ENCODE measurements at places on chromosomes 7 and 10.

DNA sequence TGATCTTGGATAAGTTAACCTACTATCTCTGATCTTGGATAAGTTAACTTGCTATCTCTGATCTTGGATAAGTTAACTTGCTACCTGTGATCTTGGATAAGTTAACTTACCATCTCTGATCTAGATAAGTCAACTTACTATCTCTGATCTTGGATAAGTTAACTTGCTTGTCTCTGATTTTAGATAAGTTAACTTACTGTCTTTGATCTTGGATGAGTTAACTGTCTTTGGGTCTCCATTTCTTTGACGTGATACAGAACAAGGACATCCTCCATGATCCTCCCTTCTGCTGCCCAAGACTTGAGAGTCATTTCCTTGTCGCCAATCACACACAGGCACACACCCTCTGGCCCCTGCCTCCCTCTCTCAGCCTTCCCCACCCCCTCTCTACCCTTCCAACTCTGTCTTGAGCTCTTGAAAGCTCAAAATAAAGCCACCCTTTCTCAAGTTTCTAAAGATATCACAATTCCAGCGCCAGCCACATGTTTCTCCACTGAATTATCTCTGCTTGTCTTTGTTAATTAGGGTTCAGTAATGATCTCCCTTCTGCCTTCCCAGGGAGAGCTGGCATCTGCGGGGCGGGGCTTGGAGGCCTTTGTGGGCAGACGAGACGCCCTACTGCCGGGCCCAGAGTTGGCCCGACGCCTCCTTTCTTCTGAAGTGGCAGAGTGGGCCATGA is 85.1 kb upstream of the GTF2I start:
- DNase-seq: no peak

DNA sequence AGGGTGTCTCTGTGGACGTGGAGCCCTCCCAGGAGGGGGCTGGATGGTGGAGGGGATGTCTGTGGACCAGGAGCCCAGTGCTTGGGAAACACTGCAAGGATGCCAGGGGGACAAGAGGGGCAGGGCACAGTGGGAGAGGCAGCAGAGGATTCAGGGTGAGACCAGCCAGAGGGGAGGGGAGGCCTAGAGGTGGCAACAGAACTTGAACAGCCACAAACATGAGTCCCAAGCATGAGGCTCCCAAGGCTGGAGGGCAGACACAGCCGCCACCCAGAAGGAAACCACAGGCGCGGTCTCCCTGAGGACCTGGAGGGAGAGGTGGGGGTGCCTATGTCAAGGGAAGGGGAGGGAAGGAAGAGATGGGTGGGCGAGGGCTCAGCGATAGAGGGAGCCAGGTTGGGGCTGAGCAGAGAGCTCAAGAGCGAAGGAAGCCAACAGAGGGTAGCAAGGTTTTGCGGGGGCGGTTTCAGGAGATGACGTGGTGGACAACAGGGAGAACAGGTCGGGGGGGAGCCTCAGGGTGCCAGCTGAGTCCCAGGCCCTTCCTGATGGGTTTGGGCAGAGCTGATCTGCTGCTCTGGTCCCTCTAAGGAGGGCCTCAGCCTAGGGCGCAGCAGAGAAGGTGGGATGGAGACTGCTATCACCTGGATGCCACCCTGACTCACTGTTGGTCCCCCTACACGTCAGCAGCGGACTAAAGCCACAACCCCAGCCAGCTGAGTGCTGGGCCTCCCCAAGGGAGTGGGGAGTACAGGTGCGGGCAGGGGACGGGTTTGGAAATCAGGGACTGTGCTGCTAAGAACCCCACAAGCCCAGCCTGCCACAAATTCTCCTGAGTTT is 6.7 kb upstream of the PILRA start:
- DNase-seq: no peak

DNA sequence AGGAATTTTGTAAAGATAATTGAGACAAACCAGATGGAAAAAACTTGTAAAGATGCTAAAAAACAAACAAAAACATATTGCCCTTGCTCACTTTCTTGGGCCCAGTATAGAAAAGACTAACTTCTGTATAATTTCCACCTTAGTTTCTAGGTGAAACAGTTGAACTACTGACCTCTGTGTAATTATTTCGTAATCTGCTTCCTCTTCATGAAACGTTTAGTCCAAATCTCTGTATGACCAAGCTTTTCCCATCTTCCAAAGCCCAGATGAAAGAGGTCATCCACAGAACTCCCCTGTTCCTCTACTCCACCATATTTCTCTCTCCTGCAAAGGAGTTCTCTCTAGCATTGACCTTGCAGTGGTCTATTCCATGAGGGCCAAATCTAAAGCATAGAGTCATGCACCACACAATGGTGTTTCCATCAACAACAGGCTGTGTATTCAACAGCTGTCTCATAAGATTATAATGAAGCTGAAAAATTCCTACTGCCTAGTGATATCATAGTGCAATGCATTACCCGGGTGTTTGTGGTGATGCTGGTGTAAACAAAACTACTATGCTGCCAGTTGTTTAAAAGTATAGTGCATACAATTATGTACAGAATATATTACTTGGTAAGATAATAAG is 647.6 kb downstream of the TNS3 start:
- DNase-seq: no peak

- DNase-seq: no peak
Measured at GRCh38 chr7:17940951-17941431, 697 bp upstream of the SNX13 start.

DNA sequence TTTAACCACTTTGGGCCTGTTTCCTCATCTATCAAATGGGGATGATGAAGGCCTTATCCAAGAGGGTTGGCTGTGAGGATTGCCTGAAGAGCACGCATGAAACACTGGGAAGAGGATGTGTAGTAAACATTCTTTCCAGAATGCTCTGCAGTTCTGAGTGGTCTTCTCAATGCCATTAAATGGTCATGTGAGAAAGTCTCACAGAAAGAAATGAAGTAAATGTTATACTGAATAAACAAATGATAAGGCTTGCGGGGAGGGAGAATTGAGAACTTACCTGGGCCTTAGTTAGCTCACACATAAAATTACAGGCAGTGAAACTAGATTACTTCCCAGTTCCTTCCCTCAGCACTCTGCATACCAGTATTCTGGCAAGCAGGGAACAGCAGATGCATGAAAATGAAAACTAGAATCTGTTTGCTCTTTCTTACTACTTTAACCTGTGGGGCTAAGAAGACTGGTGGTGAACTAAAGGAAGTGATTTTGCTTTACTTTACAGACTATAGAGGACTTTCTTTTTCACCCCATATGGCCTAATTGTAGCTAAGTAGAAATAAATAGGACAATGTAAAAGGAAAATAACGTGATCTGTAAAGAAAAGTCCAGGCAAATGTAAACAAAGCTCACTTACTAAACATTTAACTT is 135.3 kb upstream of the CCDC6 start:
- DNase-seq: no peak

DNA sequence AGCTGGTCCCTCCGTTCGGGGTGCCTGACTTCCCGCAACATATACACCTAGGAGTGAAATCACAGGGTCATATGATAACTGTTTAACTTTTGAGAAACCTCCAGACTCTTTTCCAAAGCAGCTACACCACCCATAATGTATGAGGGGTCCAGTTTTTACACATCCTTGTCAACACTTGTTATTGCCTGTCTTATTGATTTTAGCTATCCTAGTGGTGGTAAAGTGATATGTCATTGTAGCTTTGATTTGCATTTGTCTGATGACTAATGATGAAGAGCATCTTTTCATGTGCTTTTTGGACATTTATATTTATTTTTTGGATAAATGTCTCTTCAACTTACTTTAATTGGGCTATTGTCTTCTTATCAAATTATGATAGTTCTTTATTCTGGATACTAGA is 29.0 kb downstream of the SND1 start:
- DNase-seq: no peak

DNA sequence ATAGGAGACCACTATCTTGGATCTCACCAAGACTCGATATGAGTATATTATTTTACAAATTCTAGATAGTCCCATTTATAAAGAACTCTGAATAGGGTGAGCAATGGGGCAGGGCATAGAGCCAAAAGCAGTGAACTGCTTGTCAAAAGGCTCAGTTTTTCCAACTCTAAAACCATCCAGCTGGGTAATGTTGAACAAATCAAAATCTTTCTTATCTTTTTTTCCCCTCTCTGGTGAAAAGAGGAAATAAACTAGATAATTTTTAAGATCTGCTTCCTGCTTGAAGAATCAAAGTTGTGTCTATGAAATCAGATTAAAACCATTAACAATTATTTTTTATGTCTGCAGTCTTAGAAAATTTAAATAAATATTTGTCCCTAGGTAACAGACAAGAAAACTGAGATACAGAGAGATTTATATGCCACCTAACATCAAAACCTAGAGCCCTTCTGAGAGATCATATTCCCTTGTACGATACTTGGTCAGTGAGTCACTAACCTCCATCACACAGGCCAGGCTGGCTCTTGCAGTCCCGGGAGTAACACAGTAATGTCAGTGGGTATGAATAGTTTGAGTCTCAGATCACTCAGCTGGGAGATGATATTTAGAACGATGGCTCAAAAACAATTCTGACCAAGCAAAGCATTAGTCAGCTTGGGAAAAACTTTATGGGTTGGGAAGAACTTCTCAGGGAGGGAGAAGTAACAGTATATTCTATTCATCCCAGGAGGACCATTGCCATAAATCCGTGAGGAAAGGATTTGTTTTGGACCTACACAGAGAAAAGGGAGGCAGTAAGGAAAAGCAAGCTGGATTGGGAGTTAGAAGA is 178.8 kb downstream of the REEP3 start:
- peak; percentile 66 for DNase-seq

GRCh38 chr10:95739056-95739455 is 16.9 kb upstream of the ENTPD1 start:
- DNase-seq: no peak

GRCh38 chr10:51168086-51168815 is 94.0 kb downstream of the PRKG1 start:
- DNase-seq: no peak

DNA sequence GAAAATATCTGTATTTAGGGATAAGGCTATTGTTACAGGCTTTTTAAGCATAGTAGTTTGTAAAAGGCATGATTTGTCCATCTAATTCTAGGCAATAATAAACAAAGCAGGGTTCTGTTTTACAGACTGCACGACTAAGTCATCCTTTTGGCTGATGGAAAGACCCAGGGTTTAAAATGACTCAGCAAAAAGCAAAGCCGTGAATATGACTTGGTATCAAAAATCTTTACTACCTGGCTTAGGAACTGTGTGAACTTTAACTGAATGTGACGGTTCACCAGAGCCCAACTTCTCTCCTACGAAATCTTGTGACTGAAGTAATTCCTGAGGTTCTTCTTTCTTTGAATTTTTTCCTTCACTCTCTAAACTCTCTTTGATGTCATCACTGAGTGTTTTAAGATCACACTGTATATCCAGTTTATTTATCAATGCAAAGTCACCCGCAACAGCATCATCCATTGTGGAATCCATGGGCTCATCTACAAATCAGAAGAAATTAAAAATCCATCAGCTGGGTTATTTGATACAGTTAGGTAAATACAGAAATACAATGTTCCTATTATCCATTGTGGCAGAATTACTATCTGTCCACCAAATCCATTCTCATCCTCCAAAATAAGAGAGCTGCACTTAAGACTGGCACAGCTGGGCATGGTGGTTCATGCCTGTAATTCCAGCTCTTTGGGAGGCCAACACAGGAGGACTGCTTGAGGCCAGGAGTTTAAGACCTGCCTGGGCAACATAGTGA is 17.0 kb downstream of the ATE1 start:
- DNase-seq: peak; percentile 34

- DNase-seq: peak; percentile 22
Measured at GRCh38 chr7:18693406-18693805, 197.9 kb downstream of the HDAC9 start.

GRCh38 chr10:84846658-84847316 is 518.4 kb downstream of the CCSER2 start:
- no peak for DNase-seq

DNA sequence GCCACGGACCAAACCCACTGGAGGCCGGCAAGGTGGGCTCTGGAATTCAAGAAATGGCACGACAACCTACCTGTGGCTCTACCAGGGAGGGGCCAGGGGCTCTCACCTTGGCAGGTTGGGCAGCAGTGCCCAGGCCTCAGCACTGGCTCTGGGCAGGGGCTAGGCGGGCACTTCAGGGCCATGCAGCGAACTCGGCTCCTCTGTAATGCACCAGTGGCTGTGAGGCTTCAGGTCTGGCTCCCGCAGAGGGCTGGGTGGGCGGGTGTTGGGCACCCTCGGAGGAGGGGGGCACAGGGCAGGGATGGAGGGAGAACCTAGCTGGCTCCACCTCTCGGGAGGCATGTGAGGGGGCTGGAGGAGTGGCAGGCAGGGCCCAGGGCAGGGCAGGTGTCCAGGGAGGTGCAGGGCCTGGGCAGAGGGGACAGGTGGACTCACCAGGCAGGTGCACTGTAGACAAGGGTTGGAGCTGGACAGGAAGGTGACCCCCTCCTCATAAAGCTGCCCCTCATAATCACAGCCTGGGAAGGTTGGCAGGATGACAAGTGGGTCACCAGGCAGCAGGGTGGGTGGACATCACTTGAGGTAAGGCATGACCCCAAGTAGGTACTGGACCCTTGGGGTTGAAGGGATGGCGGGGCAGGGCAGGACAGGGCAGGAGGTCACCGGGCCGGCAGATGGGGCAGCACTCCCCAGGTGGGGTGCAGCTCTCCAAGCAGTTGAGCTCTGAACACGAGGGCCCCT is 6.7 kb downstream of the KCP start:
- DNase-seq: no peak

- DNase-seq: no peak
Measured at GRCh38 chr7:67493366-67493765, 496.7 kb downstream of the TYW1 start.

DNA sequence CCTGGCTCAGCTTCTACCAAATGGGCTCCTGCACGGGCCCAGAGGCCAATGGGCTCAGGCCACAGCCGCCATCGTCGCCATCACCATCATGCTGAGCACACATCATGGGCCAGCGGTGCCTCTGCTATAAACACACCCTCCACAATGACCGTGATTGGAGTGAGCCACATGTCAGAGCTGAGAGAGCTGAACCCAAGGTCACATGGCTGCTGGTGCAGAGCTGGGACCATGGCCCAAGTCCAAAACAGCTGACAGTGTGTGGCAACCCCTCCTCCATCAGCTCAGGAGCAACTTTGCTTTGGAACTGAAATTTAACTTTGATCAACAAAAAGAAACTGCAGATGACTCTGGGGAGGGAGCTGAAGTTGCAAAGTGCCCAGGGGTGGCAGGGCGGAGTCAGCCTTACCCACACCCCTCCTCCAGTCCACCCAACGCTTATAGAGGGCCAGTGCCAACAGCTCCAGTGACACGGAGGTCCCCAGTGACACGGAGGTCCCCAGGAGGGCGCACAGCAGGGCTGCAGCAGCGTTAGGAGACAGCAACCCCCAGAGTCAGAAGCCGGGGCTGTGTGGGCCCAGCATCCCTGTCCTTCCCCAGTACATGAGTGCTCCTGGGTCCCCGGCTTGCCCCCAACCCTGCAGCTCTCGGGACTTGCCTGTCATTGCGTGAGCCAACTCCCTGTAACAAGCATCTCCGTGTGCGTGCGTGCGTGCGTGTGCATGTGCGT is 249.6 kb downstream of the ELFN1 start:
- DNase-seq: peak; percentile 60

DNA sequence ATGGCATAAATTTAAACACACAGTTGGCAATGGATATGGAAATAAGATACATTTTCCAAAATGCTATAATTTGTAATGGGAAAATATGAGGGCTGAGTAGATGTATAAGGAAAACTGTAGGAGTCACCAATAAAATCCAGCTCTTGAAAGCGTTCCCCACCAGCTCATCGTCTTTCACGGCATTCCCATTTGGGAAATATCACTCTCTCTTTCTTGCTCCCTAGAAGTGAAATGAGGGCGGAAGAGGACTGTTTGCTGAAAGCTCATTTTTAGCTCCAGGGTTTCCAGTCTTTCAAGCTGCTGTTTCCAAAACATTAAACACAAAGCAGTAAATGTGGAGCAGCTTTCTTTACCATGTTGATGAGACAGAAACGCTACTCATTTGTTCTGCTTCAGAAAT is 104.6 kb upstream of the SFMBT2 start:
- no peak for DNase-seq

Measured in hepatic stellate cell (primary cell).